Activated CD8-positive, alpha-beta memory T cell treated with anti-CD3 and anti-CD28 coated beads for 36 hours (primary cell): ENCODE measurements at places on chromosomes 5 and 9. TPM values are rescaled to one million over a fixed set of nuclear protein-coding genes. Genes with fewer than 3 reads are reported as not detected.

Gene GGTA1
- total RNA-seq = not detected

Gene FSD1L
- 3.2 TPM for total RNA-seq

Gene BTNL8
- not detected for total RNA-seq

Gene ORM1
- not detected for total RNA-seq

Gene MEIKIN
- total RNA-seq = not detected

Gene FOXD4L3
- 0.10 TPM for total RNA-seq

Gene NAIP
- total RNA-seq = 1.6 TPM

Gene FAM200C
- total RNA-seq = 1.2 TPM

Gene AHRR
- 20.1 TPM for total RNA-seq

Gene SMIM3
- total RNA-seq = 11.2 TPM

Gene PCDHB16
- not detected for total RNA-seq

Gene GRXCR2
- not detected for total RNA-seq

Gene CTXN3
- not detected for total RNA-seq

Gene CYSRT1
- 0.23 TPM for total RNA-seq

Gene PPP3R2
- not detected for total RNA-seq
